ENCODE measurements at places on chromosomes 5 and 9.

GRCh38 chr9:81848472-81848871, 79.8 kb upstream of the SPATA31D4 start:
- DNase-seq: peak; percentile 59

DNA sequence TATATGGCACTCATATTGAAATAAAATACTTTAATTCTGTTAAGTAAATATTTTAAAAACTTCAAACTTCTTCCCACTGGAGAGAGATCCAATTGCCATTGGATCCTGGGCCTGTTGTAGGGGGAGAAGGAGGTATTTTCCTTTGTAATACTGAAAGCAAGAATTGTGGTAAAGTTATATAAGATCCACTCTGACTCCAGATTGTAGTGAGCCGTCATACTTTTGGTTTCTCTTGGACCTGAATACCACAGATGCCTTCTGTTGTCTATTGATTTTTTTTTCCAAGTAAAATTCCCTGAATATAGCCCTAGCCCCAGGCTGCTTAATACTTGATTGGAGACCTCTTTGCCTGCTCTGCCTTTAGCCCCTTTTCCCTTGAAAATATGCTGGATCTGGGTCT, 86.9 kb downstream of the ATG10 start:
- DNase-seq: peak; percentile 2

GRCh38 chr9:103894184-103894583, 199.9 kb upstream of the SMC2 start:
- DNase-seq: no peak

DNA sequence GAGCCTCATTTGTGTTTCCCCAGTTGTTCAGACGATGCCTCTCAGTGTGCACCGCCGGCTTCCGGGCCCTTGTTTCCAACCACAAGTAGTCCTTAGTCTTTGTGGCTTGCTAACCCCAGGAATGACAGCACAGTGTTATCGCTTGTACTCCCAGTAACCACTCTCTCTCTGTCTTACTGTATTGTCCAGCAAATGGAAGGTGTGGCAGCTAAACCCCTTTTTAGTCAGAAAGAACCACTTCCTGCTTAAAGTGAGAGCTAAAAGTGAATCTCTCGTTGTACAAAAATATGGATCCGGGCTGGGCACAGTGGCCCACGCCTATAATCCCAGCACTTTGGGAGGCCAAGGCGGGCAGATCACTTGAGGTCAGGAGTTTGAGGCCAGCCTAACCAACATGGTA, 61.3 kb downstream of the ENC1 start:
- DNase-seq: no peak

DNA sequence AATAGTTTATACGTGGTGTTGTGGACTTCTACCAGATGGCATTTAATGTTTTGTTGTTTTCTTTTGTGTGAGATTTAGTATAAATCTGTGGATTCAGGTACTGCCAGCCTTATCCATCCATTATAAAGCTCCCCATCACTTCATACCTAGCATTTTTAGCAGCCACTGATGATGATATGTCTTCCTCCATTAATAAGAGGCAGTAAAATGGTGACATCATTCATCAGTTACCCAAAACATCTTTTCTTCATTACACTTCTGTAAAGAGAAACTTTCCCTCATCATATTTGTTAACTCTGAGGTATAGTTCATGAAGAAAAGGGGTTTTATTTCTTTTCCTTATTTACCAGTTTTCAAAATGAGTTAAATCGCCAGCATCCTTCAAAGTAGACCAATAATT, 19.4 kb downstream of the CHD1 start:
- DNase-seq: no peak

- no peak for DNase-seq
Observed at GRCh38 chr5:133260715-133261114, 208.9 kb downstream of the HSPA4 start.

DNA sequence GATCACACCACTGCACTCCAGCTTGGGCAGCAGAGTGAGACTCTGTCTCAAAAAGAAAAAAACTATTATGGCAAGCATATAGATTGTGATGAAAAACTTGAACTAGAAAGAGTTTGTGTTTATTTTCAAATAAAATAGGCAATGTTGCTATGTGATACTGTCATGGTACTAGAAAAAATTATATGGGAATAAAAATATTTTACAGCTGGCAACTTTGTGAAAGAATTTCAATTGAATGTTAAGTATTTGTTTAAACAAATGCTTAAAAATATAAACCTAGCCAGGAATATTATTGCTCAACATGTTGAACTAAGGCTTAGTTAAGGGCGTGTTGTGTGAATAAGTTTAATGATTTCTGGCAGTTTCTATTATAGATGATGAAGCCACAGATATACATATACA, 31.7 kb downstream of the HSDL2 start:
- DNase-seq: no peak

- no peak for DNase-seq
Observed at GRCh38 chr9:127014910-127015540, 100.4 kb downstream of the RALGPS1 start.

DNA sequence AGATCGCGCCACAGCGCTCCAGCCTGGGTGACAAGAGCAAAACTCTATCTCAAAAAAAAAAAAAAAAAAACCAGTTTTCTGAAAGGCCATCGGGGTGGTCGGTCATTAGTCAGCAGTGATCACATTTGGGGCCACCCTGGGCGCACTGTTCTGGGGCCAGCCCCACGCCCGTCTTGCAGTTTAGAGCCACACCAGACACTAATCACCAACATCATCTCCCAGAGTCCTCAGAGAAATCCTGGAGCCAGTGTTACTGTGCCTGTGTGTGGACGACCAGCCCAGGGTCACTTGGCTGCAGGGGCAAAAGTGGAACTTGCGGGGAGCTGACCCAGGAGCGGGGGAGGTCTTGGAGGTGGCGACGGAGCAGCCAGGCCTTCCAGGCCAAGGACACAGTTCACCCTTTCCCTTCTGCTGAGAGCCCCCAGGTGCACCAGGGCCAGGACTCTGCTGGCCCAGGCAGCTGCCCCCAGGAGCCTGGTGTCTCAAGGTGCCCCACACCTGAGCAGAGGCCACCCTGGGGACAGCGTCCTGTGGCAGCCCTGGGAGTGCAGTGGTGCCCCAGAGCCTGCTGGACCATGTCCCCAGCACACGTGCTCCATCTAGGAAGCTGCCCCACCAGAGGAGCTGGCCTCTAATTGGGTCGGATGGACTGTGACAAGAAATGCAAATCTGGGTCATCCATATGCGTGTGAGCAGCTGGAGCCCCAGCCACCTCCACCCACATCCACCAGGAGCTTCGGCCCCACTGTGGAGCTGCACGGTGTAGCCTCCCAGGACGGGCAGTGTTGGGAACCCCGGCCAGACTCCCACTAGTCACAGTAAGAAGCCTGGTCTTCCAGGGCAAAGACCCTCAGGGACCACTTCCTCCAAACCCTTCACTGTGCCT, 51.1 kb downstream of the NEK6 start:
- DNase-seq: no peak

DNA sequence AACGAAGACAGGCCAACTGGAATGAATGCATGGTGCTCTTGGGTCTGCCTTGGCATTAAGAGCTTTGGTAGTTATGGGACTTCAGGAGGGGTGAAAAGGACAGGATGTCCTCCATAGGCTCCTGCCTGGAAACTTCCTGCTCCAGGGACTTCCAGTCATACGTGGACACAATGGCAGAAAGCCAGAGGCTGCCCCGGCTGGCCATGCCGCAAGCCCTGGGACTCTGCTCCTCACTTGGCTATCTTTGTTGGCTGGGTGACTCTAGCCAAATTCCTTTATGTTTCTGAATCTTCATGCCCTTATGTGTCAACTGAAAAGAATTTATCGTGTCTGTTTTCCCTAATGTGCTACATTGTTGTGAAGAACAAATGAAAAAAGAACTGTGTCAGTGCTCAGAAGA, 136.9 kb downstream of the SIL1 start:
- peak; percentile 86 for DNase-seq

Measured in fibroblast of pulmonary artery (primary cell).